Cortex of kidney (tissue), 1 donor: ENCODE measurements at places on chromosomes 12 and 14.

- no peak for DNase-seq
These were observed 101.7 kb downstream of the BICD1 start for GRCh38 chr12:32208355-32208754.

GRCh38 chr12:93572712-93573551 is 457 bp downstream of the SOCS2 start:
- no peak for DNase-seq

- no peak for DNase-seq
These were observed 67.4 kb downstream of the PPP2R5E start for GRCh38 chr14:63475761-63476160.

DNA sequence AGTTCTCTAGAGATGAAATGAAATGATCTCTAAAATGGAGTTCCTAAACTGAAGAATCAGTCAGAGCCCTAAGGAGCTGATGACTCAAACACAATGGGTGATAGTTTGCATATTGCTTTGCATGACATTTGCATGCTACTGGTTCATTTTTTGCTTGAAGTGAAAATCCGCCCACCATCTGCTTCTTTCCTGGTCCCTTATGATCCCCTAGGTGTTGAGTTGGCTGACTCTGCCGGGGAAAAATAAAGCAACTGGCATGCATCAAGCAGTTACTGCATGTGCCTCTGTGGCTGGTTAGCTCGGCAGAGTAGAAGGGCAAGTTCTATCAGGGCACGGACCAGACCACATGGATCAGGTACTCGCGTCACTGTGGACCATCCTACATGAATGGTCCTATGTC is 151.1 kb downstream of the PPM1H start:
- no peak for DNase-seq

GRCh38 chr12:75635606-75636444 is 124.4 kb upstream of the KRR1 start:
- no peak for DNase-seq

DNA sequence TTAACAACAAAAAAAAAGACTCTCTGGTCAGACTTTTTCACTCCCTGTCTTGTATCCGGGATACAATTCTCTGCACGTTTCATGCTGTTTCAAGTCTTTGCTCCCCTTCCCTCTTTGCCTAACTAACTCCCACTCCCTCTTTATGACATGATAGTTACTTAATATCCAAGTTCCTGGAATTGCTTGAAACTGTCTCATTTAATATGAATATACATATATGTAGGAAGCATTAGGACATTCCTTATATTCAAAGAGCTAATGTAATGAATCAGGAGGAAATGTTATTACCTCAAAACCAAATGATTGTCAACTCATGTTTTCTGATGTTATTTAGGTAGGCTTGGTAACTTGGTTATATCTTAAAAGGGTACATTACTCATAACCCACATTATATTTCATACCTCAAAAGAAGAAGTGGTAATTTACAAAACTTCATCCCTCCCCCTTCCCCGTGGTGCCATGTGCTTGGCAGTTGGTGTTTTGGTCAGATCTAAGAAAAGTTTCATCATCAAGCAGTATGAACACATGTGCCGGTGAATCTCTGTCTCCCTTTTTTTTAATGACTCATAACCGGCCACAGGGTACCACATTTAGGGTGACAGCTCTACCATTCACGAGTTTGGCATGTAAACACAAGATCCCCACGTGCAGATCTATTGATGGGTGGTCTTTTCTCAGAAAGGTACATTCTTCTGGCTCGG is 56.5 kb downstream of the HCAR2 start:
- DNase-seq = no peak

DNA sequence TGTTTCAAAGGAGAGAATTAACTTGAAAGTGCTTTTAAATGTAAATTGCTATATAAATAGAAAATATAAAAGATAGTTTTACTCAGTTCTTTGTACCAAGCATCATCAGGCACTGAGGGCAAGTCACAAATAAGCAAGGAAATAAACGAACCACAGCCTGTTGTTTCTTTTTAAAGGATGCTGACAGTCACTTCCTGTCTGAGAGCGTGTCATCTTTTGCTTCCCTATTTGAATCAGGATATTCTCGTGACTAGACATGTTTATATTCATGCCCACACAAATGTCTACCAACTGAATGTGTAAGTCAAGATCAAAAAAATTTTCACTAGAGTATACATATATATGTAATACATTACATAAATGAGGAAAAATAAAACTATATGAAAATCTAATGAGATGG is 31.4 kb upstream of the SLC2A13 start:
- no peak for DNase-seq

DNA sequence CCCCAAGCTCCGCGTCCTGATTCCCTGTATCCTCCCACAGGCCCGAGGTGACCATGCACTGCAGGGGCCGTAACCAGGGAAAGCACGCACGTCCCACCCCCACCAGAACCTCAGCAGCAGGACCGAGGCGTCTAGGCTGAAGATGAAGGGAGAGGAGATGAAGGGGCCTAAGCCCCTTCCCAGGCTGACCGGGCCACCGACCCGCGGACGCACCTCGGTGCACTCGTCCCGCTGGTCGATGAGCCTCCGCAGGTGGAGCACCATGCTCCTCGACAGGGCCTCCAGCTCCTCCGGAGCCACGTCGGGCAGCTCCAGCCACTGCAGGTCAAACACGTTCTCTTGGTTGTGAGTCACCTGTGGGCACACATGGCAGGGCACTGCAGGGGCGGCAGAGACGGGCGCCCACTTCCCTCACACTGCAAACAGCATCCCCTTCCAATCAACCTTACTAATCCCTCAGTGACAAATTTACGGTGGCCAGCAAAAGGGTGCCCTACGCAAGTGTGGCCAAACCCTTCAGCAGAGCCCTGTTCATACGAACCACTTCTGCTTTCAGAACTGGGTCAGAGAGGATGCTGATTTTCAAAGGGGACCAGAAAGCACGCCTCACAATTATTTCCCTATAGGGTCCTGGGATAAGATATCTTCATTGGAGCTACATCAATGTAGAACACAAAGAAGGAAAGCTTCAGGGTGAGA is 77.8 kb downstream of the CCDC88C start:
- no peak for DNase-seq

DNA sequence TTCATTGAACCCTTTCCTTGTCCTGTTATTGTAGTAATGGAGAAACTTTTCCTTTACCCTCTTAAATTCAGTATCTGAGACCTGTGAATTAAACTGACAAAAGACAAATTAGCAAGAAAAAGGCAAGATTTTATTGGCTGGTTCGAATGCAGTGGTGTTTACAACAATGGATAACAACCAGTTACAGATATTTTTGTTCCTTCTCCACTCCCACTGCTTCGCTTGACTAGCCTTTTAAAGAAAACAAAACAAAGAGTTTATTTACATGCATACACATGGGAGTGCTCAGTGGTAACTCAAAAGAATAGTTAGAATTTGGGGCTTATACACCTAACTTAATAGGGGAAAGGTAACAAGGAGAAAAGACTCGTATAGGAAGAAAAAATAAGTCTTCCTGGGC is 37.0 kb upstream of the HECTD1 start:
- no peak for DNase-seq

DNA sequence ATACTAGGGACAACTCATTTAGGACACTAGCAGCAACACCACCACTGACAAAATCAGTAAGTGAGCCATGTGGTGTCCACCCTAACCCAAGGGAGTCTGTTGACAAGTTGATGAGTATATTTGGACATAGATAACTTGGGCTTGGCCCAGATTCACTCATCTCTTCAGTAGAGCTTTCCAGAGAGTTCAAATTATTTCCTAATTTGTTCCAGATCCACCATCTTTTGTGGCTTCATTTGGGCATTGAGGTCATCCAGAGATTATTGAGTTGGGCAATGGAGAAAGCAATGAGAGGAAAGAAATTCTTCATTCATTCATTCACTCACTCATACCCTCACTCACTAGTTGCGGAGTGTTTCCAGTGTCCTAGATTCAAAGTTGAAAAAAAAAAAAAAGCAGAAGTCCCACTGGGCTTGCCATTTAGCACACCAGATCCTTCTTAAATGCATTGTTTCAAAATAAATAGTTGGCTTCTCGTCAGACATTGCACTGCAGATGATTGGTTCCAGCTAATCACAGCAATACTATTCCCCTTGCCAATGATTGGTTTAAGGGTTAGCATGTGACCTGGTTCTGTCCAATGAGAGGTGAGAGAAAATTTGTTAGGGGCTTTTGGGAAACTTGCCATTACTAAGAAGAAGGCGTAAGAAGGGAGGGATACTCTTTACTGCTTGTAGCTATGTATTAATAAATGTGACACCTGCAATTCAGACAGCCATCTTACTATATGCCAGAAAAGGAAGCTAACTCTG is 31.8 kb upstream of the WSCD2 start:
- DNase-seq = no peak

- DNase-seq = no peak
These were observed 163.7 kb upstream of the HIF1A start for GRCh38 chr14:61531465-61532122.
